Activated CD4-positive, alpha-beta memory T cell treated with anti-CD3 and anti-CD28 coated beads for 36 hours (primary cell): ENCODE measurements at places on chromosomes 2 and 18.
A peak's percentile ranks its signal among the peaks of the same experiment; 100 is the strongest.

DNA sequence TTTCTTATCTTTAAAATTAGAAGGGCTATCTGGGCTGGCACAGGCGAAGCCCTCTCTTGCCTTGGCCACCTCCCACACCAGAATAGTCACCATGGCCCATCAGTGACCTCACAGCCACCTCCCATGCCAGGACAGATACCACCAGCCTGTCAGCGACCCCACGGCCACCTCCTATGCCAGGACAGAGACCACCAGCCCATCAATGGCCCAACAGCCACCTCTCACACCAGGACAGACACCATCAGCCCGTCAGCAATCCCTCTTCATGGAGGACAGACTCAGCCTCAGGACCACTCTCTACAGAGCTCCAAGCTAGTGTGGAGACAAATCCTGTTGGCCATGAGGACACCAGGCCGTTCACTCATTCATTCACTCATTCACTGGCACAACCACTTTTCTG is 74.6 kb downstream of the ASB1 start:
- DNase-seq = no peak

GRCh38 chr2:27095745-27096651 is 9.4 kb downstream of the KHK start:
- peak; percentile 65 for DNase-seq

GRCh38 chr2:231523451-231524285 is 6.6 kb downstream of the NMUR1 start:
- no peak for DNase-seq

- DNase-seq = no peak
Observed at GRCh38 chr2:67514515-67514914, 117.4 kb downstream of the ETAA1 start.

DNA sequence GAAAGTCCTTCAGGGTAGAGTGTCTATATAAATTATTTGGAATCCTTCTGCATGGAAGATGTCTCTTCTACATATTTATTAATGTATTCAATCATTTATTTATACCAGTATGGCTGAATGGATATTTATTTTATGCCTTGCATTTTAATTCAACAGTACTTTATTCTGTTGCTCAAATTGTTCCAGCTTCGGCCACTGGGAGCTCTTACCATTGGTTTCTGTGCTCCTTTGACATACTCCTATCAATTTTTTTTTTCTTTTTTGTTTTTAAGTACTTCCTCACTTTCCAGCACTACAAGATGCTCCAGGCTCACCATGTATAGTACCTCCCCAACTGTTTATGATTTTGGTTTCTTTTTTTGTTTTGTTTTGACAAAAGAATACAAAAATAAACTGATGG is 39.4 kb upstream of the WIPF1 start:
- no peak for DNase-seq

GRCh38 chr2:159202568-159203071 is 83.9 kb downstream of the WDSUB1 start:
- no peak for DNase-seq

DNA sequence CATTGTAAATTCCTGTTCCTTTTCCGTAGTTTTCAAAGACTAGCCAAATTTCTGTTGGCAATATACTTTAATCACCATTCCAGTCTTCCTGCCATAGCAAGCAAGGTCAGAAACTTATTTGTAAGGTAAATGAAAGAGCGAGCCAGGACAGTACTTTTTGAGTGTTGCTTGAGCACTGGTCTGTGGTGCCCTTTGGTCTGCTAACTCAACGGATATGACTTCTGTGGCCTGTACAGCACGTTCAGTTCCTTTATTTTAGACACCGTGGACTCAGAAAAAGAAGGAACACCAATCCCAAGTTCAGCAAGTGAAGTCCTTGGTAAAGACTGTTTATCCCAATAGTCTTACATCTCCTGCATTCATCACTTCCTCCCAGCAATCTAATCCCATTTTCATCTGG is 166.3 kb downstream of the MYO1B start:
- DNase-seq = no peak

GRCh38 chr2:160394153-160394552 is 99.5 kb downstream of the RBMS1 start:
- DNase-seq = no peak

DNA sequence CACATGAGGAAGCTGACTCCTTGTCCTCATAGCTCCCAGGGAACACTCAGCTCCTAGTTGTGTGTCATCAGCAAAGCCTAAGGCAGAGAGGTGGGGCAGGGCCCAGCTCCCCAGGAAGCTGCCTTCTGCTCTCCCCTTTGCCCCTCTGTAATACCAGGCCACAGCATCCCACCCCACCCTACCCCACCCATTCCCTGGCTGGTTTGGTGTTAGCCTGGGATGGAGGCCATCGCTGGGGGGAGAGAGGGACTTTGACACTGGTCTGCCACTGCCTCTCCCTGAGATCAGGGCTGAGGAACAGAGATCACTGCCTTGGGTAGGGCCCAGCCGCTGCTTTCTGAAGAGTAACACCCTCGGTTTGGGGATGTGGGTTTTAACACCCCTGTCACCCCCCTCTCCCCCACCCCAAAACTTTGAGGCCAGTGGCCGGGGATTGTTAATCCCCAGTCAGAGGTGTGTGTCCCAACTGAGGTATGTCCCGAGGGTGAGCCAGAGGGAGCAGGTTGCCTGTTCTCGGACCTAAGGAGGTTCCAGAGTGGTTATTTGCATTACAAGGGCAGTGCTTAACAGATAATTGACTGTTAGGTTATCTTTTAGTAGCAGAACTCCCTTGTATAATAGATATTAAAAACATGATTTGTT is 41.4 kb downstream of the TET3 start:
- no peak for DNase-seq

GRCh38 chr2:120525056-120526046 is 179.4 kb downstream of the INHBB start:
- no peak for DNase-seq

- no peak for DNase-seq
Observed at GRCh38 chr2:57981083-57981768, 65.4 kb upstream of the VRK2 start.

DNA sequence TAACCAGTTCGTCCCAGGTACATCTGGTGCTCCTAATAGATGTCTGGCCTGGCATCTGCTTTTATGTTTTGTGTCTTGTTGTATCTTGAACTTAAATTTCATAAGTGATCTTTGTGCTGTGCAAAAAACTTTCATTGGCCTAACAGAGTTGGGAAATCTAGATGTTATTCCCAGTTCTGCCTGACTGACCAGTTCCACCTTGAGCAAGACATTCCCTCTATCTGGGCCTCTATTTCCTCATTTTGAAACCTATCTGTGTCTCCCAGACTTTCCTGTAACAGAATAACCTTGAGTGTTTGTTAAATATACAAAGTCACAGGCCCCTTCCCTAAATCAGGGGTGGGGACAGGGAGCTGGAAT is 90.5 kb upstream of the MSH2 start:
- no peak for DNase-seq

DNA sequence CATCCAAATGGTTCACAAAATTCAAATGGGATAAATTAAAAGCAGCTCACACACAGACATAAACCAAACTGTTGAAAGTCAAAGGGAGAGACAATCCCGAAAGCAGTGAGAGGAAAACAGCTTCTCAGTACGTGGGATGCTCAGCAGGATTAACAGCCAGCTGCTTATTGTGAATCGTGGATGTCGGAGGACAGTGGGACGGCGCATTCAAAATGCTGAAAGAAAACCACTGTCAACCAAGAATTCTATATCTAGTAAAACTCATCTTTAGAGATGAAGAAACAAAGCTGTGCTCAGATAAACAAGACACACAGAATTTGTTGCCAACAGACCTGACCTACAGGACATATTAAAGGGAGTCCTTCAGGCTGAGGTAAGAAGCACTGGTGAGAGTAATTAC is 102.9 kb downstream of the NFATC1 start:
- no peak for DNase-seq

DNA sequence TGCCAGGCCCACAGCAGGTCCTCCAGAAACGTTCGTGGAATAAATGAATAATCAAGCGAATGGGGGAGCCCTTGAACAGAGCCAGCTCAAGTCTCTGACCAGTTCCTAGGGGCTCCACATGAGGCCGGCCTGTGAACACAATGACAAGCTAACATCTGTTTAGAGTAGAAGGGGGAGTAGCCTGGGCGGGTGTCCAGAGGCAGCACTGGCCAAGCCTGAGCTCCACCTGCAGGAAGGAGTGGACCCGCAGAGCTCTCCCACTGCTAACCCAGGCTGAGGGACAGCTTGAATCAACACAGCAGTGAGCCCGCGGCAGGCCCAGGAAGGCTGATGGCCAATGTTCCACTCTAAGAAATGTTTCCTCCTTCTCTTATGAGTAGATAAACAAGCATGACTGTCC is 234.8 kb upstream of the RAB6C start:
- no peak for DNase-seq

- DNase-seq = no peak
Observed at GRCh38 chr18:43539862-43540261, 262.6 kb upstream of the SYT4 start.

DNA sequence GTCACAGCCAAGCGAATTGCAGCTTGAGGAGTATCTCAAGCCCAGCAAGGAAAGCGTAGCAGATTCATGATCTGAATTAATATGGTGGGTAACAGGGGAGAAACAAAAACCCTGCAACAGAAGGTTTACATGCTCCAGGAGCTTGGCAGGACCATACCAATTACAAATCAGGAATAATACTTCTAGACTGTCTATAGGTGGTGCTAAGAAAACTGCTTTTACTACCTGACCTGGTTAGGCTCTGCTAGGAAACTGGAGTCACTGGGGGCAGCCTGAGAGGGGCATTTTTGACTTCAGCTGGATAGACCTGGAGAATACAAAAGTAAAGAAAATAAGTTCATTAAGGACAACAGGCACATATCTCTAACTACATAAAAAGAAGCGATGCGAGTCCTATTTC is 24.6 kb upstream of the SPOPL start:
- DNase-seq = no peak

DNA sequence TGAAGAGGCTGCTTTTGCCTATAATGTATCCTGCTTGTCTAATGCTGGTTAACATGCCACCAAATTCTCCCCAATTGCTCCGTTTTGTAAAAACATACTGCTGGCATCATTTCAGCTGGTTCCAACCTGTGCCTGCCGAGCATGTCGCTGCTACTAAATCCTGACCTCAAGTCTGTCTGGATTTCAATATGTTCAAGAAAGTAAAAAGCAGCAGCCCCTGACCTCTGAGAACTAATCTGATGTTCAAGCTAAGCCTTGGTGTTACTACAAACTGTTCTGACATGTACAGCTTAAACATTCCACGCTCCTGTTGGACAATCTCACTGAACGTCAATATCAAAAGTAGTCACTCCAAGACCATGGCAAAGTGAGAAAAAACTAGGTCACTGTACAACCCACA is 46.3 kb downstream of the SFT2D3 start:
- DNase-seq = no peak

GRCh38 chr2:157471078-157471477 is 27.2 kb upstream of the CYTIP start:
- DNase-seq = peak; percentile 26

DNA sequence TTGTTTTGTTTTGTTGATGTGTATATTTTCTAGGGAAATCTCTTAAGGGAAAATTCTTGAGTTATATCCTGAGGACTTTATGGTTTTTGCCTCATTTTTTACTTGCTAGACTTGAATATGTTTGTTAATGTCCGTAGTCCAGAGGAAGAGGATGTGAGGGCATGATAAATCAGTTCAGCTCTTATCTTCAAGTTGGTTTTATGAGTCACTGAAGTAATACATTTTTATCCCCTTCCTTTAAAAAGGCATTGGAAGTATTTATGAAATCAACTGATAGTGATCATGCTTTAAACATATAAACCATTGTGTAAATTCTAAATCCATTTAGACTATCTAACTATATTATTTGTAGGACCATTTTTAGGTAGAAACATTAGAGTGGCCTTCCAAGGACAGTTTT is 43.9 kb upstream of the CYBRD1 start:
- DNase-seq = no peak

DNA sequence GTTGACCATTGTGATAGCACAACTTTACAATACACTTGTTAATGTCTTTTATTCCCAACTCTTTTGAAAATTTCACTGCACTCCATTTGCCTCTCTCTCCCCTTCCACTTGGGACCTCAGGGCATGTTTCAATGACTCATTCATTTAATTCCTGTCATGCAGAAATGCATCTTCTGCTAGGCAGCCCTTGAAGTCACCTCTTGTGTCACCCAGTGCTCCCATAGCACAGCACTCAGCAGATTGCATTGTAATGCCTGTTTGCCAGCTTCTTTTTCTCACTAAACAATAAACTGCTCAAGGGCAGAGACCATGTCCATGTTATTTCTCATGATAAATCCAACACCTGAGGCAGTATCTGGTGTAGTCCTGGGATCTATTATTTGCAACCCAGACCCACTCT is 85.9 kb upstream of the ACSL3 start:
- DNase-seq = no peak

- no peak for DNase-seq
Observed at GRCh38 chr2:117771969-117772630, 42.4 kb upstream of the DDX18 start.

DNA sequence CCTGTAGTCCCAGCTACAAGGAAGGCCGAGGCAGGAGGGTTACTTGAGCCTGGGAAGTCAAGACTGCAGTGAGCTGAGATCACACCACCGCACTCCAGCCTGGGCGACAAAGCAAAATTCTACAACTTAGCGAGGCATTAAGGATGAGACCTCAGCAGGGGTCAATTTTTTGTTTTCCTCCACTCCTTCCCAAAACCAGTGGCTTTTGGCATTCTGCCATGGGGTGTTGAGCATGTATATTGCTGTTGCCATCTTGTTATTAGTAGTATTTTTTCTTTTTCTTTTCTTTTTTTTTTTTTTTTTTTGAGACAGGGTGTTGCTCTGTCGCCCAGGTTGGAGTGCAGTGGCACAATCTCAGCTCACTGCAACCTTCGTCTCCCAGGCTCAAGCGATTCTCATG is 8.9 kb upstream of the GIGYF2 start:
- DNase-seq = no peak

DNA sequence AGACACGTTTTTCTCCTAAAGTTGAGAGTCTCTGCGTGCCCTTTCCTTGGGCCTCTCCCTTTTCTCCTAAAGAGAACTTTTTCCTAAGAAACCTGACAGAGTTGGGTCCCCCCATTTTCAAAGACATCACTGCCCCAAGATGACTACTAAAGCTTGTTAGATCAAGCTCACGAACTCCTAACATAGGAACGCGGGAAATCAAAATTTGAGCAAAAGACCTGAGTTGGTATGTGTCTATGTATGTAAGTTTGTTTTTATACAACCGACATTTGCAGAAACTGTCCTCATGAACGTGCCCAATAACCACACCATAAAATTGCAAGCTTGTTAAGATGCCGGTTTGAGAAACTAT is 1.4 kb downstream of the HOXD13 start:
- no peak for DNase-seq

GRCh38 chr2:240602266-240603050 is 15.9 kb downstream of the CAPN10 start:
- DNase-seq = no peak
